Foreskin keratinocyte (primary cell): ENCODE measurements at places on chromosomes 2 and 18.

- peak; percentile 47 for DNase-seq
Measured at GRCh38 chr2:240155745-240156390, 15.4 kb upstream of the OTOS start.

- no peak for DNase-seq
Measured at GRCh38 chr2:16747257-16747656, 81.6 kb upstream of the CYRIA start.

DNA sequence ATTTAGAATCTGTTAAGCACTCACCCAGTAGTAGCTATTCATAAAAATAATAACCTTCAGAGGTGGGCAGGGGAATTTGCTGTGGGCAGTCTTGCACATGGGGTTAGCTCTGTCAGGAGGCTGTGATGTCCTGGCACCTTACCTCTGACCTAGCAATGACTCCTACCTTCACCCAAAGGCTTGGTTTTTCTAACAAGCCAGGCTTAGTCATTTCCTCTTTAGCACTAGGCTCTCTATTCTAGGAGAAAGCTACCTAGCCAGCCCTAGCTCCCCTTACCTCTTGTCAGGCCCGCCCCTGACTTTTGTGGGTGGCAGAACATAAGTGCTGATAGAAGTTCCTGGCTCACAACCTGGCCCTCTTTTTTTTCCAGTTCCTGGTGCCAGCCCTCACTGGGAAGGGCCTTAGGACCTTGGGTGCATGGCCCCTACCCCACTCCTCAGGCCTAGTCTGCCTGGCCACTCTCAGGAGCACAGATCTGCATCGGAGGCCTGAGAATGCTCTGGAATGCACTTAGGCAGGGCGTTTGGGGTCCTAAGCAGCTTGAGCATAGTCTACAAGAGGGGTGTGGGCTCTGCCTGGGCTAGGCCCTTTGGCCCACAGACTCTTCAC lies 17.7 kb downstream of the CPLX4 start:
- no peak for DNase-seq

GRCh38 chr2:158914731-158915130 lies 53.7 kb upstream of the TANC1 start:
- peak; percentile 55 for DNase-seq

GRCh38 chr18:4311136-4311535 lies 144.0 kb downstream of the DLGAP1 start:
- no peak for DNase-seq

GRCh38 chr2:120287183-120288015 lies 34.7 kb downstream of the RALB start:
- DNase-seq, result peak; percentile 87

- no peak for DNase-seq
Measured at GRCh38 chr18:72808680-72809079, 59.1 kb downstream of the NETO1 start.

DNA sequence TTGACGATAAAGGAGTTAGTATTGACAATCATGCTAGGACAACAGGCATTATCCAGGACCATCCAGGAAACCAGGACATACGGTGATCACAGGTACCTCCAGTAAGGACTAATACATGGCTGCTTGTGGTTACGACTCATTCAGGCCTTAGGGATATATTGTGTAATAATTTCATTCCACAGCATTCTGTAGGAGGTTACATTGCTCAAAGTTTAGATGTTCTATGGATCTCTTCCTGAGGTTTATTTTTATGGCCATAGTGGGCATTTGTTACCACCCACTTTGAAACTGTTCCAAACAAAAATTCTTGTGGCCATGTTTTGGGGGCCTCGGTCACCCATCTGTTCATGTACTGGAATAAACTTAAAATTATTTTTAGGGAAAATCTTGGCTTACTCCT lies 431.6 kb downstream of the METTL4 start:
- peak; percentile 54 for DNase-seq

DNA sequence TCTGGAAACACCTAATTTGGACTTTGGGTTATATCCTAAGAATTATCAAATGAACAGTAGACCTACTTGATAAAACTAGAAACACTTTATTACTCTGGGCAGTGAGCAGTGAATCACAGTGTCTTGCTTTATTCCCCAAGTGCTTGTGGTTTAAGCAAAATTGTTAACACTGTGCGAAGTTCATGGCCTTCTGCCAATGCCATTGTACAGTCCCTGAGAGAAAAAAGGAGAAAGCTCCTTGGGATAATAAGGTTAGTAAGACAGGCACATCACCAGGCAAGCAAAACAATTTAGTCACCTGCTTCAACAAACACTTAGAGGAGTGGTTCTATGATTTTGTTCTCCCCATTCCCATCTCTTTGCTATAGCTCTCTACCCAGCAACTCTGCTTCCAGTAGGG lies 39.8 kb downstream of the ADCYAP1 start:
- DNase-seq, result peak; percentile 56

- no peak for DNase-seq
Measured at GRCh38 chr2:216221811-216222210, 112.7 kb downstream of the XRCC5 start.

DNA sequence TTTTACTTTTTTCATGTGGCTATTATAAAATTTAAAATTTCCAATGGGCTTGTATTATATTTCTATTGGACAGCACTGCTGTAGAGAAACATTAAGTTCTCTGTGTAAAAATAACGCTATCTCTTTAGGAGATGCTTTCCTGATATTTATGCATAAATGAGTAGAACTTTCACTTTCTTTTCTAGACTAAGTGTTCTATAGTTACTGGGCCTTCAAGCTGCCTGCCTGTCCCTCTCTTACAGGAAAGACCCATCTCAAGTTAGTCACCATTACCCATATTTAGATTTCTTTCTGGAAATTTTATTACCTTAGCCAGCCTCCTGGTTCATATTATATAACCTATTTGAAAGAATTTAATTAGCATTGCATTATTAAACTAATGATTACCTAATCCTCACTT lies 4.8 kb downstream of the ITGA4 start:
- DNase-seq, result no peak

DNA sequence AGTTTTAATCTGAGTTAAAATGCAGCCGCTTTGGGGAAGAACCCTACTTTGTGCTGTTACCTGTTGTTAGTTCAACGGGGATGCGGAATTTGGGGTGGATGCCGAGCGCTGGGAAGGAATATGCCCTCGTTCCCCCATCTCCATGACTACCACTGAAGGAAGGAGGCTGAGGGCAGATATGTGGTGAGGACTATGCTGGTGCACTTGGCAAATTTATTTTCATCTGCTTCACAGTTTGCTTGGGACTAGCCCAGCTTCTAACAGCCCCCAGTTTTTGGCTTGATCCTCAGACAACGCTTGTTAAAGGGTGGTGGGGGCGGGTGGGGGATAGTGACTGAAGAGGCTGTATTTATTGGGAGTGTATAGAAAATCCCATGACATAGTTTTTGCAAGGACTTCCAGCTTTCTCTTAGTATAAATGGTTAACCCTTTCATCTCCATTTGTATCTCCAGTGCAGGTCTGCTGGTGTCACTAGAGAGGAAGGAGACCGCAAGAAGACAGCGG lies 100.8 kb downstream of the COLEC12 start:
- DNase-seq, result no peak

DNA sequence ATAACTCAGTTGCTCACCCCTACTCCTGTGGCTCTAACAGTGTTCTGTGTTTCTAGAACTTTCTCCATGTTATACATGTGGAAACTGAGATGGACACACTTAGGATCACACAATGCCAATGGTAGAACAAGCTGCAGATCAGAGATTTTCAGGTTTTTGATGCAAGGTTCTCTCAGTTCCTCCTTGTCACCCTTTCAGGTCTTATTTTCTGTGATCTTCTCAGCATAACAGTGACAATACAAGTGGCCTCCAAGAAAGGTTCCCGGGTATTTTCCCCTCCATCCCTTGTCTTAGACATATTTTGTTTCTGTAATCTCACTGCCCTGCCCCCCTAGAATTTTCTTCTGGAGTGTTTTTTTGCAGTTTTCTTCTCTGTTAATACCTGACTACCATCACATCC lies 6.2 kb upstream of the MGAT5 start:
- DNase-seq, result no peak
